GM06990 (cell line): ENCODE measurements at places on chromosomes 6 and 20.

GRCh38 chr20:33282991-33283555 lies at the start of gene BPIFB1:
Gene BPIFB1 (plus strand): TSS chr20:33283214. CDS start chr20:33286074, 2,860 bp downstream.
- DNase-seq: no peak

- DNase-seq: no peak
Observed at GRCh38 chr6:134951494-134952263, 1.8 kb upstream of the ALDH8A1 start.

DNA sequence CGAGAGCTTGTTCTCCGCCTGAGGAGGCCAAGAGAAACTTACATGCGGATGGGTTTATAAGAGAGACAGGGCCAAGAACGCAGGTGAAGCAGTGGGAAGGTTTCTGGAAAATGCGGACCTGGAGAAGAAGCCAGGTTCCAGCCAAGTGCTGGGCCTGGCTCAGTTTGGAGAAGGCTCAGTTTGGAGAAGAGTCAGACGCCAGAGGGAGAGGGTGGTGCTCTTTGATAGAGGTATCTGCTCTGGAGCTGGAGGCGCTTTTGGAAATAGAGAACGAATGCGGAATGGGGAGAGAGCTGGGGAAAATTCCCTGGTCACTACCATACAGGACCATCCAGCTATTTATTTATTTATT lies 753 bp downstream of the RSPH9 start:
- no peak for DNase-seq

DNA sequence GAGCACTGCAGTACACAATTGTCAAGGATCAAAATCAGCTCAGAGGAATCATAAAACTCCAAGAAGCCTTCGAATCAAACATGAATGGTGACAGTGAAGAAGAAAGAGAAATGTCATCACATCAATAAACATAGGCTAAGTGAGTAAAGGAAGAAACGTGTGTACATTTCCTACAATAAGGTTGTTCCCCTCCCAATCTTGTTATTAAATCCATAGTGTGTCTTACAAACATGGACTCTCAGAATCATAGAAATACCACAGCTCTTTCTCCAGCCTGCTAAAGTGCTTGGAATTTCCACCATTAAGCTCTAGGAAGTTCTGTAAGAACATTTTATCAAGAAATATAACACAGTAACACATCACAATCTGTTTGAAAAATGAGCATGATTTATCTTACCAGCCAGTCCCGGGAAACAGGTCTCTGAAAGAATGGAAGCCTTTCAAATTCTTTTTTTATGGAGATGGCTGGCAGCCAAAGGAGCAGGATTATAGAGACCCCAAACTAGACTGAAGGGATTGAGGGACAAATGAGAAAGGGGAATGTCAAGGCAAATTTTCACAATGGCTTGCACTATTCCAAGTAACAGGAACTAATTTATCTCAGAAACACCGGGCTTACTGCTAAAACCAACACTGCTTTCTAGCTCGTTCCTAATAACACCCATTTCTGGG lies 4.5 kb upstream of the TNFAIP3 start:
- DNase-seq: no peak

GRCh38 chr20:1941226-1941625 lies 46.0 kb downstream of the SIRPA start:
- DNase-seq: no peak
